ENCODE measurements at places on chromosomes 7 and 10.

GRCh38 chr10:48957361-48958151 is 17.9 kb upstream of the LRRC18 start:
- DNase-seq = no peak

DNA sequence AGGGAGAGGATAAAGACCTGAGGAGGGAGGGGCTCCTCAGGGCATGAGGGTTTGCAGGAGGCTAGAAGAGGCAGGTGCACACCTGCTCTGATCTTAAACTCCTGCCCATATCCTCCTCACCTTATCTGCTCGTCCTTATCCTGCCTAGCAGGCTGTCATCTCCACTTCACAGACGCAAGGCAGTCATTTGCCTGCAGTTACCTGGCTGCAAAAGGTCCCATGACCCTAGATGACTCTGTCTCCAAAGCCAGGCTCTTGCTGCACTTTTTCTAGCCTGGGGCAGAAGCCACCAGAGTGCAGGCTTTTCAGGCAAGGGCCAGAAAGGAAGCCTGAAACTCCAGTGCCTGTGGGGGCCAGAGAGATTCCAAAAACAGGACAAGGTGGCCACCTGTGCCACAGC is 1.7 kb upstream of the ZNF853 start:
- DNase-seq = no peak

- no peak for DNase-seq
These were observed 18.0 kb downstream of the SEMA3C start for GRCh38 chr7:80900583-80901576.

GRCh38 chr7:18491871-18492270 is 3.7 kb upstream of the HDAC9 start:
- DNase-seq = no peak

GRCh38 chr7:27939893-27940292 is 199.9 kb downstream of the TAX1BP1 start:
- no peak for DNase-seq

- DNase-seq = no peak
These were observed 161.3 kb downstream of the KLF6 start for GRCh38 chr10:3623746-3624145.

DNA sequence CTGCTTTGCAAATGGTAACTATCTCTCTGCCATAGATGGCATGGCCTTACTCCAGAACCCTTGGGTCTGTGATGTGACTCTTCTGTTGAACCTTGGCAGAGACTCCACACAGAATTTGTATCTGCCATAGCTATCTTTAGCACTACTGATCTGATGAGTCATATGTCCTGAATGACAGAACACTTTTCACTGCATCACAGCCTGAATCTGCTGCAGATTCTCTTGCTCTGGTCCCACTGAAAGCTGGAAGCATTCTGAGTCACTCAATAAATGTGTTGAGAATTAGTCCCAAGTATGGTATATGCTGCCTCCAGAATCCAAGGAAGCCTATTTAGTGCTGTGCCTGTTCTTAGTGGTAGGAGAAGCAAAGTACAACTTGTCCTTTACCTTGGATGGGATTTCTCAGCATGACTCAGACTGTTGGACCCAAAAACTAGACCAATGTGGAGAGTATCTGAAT is 39.5 kb upstream of the ANKRD1 start:
- DNase-seq = no peak

GRCh38 chr10:113320987-113321386 is 231.9 kb upstream of the HABP2 start:
- DNase-seq = no peak

- no peak for DNase-seq
These were observed 22.0 kb upstream of the SLF2 start for GRCh38 chr10:100890673-100891317.

DNA sequence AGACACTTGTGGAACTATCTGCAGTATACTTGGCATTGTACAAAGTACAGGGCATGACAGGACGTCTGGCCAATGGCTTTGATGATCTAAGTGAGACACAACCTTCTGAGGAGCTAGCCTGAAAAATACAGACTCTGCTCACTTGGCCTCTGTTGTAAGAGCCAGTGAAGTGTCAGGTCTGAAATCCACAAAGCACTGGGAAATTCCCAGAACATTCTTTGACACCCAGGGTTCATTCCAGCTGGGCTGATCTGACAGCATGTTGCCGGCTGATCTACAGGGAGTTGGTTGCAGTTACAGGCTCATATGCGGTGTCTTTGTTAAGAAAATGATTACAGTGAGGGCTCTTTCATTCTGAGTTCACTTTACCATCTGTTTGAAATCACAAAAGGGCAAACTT is 354.6 kb downstream of the PHF14 start:
- no peak for DNase-seq

DNA sequence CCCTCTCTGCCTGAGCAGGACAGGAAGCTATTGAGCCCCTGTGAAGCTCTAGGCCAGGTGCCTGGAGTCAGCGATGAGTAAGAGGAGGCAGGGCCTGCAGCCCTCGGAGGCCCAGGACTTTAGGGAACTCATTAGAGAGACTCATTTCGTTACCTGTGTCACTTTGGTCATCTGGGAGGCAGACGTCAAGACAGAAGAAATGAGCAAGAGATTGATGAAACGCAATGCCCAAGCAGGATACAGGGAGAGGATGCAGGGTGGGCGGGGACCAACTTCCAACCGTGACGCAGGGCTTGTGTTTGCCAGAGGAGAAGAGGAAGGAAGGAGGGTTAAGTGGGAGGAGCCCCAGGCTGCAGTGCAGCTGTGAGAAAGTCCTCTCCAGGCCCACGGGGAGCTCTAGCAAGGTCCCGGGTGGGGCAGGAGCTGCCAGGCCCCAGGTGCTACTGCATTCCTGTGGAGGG is 26.4 kb upstream of the GNA12 start:
- DNase-seq = no peak

GRCh38 chr7:14260011-14260410 is 270.5 kb upstream of the ETV1 start:
- DNase-seq = no peak

- no peak for DNase-seq
These were observed 428.2 kb downstream of the THSD7A start for GRCh38 chr7:11403781-11404180.

DNA sequence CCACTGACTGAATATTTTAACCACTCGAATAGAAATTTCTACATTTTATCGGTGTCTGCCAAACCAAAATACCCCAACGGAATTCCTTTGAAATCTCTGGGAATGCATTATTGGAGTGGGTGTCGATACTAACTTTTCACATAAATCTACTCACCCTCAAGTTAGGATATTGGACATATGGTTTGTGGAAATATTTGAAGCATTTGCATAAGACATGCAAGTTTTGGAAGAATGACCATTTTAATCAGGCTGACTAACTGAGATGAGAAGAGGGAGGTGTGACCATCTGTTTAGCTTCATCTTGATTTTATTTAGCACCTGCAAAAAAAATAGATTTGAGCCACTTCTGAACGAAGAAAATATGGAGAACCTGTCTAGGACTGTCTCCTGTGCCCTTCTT is 61.2 kb downstream of the KLF6 start:
- no peak for DNase-seq

DNA sequence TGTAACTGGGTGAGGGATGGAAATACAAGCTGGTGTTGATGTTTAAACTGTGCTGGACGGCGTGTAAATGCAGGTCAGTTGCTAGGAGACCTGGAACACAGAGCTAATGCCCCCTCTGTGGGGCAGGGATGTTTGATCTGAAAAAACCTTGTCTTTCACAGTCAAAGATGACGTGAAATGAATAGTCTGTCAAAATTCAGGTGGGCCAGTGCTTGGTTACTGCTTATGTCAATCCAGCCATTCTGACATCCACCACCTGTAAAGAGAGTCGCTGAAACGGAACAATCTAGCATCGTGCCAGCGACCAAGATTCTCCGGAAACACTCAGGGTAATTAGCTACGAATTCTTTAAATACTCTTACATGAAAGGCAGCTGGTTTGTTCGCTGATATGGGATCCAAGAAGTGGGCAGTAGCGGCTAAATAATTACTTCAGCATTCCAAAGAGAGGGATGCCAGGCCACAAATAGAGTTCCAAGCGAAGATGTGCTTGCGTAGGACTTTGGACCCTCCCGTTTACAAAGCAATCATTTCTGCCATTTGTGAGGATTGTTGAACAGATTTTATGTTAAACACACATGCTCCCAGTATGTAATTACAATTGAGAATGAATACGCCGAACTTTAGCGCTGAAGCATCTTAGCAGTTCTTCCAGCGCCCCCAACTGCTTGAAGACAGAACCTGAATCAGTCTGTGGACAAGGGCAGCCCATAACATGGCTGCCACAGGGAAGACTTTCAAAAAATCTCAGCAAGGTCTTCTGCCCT is 7.3 kb upstream of the ASB4 start:
- DNase-seq = no peak

GRCh38 chr10:51176976-51177695 is 102.8 kb downstream of the PRKG1 start:
- no peak for DNase-seq

- no peak for DNase-seq
These were observed 201.9 kb upstream of the TCERG1L start for GRCh38 chr10:131513445-131513844.

DNA sequence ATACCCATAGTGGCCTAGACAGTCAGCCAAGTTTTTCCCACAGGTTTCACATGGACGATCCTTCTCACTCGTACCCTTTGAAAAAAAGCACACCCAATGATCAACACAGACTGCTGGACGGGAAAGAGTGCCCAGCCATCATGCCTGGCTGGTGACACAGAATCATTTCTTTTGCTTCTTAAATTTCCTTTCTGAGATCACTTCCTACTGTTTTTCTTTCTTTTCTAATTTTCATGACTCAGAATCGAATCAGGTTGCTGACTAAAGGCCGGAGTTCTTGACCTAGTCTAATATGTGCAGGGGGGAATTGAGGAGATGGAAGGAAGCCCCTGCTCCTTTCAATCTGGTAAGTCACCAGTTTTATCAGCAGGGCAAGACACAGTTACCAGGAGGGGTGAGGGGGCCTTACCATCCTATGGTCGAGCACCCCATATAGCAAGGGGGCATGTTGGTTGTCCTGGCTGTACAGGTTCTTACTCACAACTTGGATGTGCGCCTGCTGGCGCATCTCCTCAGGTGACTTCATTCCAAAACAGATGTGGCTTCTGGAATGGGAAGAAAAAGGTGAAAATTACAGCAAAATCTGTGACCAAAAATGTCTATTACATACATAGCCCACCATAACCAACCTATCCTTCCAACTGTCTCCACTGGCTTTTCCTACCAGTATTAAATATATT is 3.5 kb downstream of the POLR3A start:
- DNase-seq = no peak

- DNase-seq = no peak
These were observed 301.0 kb downstream of the SORCS1 start for GRCh38 chr10:106863549-106863948.

- no peak for DNase-seq
These were observed 35.2 kb downstream of the PRSS2 start for GRCh38 chr7:142806022-142806356.

Data from progenitor cell of endocrine pancreas (in vitro differentiated cells).